Body of pancreas (tissue), 4 donors: ENCODE measurements at places on chromosomes 3 and 15. TPM values are rescaled to one million over a fixed set of nuclear protein-coding genes. Genes with fewer than 3 reads are reported as not detected.

CILP gene
- 18.8 TPM for total RNA-seq

NEK11 gene
- total RNA-seq: 10.2 TPM

TGM5 gene
- not detected for total RNA-seq

STRA6 gene
- not detected for total RNA-seq

GOLGA8G gene
- not detected for total RNA-seq

CCR9 gene
- not detected for total RNA-seq

GPR156 gene
- total RNA-seq: not detected

PAK6 gene
- 14.8 TPM for total RNA-seq

PDZRN3 gene
- total RNA-seq: 41.9 TPM

GOLGA6A gene
- total RNA-seq: not detected

ILDR1 gene
- 4.6 TPM for total RNA-seq

RHOV gene
- total RNA-seq: 6.3 TPM

SLC28A2 gene
- total RNA-seq: not detected

ITGA11 gene
- total RNA-seq: 1.0 TPM

LTK gene
- total RNA-seq: not detected
